ENCODE measurements at places on chromosomes 4 and X.

- no peak for DNase-seq
These were observed 105.7 kb downstream of the PSAPL1 start for GRCh38 chr4:7328913-7329638.

DNA sequence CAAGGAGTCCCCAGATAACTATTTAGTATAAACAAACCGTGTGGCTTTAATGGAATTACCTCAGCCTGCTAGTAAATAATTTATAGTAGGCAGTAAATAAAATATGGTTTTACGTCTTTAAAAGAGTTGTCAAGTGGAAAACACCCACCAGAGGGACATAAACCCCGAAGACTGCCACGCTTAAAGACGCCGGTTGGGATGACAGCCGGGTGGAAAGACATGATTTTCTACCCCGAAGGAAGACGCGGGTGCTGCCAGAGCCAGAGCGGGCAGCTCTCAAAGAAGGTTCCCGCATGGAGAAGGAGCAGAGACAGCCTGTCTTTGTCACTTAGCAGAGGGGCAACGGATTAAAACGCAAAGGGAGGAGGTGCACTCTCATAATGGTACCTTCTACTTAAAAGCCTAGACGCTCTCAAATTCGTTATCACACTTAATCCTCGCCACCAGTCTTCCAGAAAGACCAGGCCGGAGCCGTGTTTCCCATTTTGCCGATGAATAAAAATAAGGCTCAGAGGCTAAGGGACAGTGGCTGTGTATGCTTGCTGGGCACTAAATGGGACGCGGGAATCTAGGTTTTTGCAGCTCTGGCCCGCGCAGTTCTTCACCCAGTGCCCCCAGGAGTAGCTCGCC lies 140.5 kb upstream of the ZIC3 start:
- no peak for DNase-seq

DNA sequence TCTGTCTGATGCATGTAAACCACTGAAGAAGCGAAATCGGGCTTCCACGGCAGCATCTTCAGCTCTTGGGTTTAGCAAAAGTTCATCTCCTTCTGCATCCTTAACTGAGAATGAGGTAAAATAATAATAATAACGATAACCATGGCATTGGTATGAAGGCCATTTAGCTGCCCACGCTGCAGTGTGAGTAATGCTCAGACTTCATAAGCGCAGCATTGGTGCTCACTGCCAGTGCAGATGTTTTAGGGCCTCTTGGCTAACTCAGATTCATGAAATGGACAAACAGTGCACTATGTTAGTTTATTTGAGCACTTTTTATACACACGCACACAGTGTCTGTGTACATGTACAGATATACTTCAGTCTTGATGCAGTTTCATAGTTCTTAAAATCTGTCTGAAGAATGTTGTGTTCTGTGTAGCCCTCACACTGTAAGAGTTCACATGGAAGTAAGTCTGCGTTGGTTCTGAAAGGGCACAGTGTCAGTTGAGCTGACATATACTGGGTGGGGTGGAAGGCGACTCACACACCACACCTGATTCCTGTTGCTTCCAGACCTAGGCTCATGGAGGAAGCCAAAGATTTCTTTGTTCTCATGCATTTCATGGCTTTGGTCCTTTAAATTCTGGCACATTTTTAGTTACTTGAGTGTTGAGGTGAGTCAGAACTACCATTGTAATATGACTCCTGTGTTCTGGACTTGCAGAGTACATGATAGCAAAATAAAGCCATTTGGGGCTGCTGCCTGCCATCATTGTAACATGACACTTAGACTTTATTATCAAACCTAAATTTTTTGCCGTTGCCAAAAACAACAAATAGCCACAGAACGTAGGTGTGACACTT lies 68.7 kb downstream of the NSD2 start:
- no peak for DNase-seq

GRCh38 chr4:121307445-121308327 lies 73.1 kb downstream of the QRFPR start:
- peak; percentile 78 for DNase-seq

DNA sequence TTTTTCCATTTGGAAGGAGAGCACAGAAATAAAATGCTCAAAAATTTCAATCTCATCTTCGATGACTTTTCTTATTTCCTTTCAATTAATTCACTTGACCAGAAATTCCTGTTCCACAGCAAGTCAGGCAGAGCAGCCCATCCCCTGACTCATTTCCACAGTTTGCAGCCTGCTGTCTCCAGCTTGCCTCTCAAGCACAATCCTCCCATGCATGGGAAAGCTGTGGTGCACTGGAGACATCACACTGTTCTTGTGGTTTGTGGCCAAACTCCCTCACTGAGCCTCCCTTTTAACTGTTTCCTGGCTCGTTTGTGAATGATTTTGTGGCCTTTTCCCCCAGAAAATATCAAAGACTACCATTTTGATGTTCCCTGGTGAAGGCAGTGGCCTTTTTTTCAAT lies 114.0 kb upstream of the ENPEP start:
- no peak for DNase-seq

DNA sequence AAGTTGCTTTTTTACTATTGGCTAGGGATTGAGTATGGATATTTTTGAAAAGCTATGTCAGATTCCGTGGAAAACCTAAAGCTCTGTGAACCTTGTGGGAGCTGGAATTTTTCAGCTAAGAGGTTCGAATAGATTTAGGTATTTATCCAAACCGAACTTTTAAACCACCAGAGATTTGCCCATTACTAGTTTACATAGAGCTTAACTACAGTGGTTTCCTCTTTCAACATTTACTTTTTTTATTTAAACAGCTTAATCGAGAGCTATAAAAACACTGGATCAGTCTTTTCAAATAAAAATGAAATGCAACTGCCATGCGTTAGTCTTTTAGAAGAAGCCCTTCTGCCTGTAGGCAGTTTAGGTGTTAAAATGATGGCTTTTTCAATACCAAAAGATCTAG lies 377.0 kb downstream of the RPA4 start:
- no peak for DNase-seq

DNA sequence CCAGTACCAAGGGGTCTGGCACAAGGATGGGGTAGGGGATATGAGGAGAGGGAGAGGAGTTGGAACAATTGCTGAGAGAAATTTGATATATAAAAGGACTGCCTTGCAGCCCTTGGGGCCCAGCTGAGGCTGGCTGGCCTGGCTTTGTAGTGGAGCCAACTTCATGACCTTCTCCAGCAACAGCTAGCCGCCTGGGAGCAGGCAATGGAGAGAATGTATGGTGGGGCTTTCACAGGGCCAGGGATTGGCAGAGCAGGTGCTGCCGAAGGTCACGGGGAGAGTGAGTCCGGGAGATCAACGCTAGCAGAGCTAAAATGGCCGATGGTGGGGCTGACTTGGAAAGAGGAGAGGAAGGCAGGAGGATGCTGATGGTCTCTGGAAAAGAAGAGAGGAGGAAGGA lies 120.4 kb upstream of the SMIM10 start:
- no peak for DNase-seq

DNA sequence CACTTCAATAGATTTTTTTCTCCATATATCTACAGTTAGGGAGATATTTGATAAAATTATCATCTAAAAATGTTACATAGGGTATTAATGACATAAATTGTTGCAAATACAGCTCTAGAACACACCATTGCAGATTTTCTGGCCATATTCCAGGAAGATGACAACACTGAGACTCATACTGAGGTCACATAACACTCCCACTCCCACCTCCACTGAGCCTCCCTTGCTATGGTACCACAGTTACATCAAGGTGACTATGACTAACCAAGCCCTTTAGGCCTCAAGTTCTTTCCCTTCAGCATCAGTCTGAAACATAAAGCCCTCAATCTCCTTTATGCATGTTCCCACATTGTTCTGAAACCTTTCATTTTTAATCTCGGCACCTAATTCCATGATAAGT lies 932.0 kb upstream of the IGFBP7 start:
- no peak for DNase-seq

- no peak for DNase-seq
These were observed 157.5 kb upstream of the SMIM31 start for GRCh38 chr4:164596318-164596878.

- no peak for DNase-seq
These were observed 671.1 kb downstream of the FAT4 start for GRCh38 chr4:125985856-125986255.

DNA sequence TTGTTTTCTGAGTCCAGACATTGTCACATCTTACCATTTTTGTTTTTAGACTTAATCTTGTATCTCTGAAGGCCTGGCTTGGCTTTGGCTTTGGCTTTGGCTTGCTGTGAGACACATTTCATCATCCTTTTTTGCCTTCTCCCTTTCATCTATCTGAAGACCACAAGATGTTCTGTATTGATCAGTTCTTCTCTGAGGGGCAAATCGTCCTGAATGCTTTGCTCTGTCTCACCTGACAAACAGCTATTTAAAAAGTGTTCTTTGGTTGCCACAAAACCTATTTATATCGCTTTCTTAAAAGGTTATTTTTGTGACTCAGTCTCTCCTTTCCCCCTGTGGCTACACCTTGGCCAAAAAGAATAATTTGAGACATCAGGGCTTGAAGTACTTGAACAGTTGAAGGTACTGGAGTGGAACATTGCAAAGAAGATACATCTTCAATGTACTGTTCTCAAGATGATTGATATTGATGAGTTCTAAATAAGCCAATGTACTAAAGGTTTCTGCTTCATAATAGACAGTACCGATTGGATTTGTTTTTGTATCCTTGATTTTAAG lies 80.7 kb downstream of the ALG13 start:
- DNase-seq, result no peak

DNA sequence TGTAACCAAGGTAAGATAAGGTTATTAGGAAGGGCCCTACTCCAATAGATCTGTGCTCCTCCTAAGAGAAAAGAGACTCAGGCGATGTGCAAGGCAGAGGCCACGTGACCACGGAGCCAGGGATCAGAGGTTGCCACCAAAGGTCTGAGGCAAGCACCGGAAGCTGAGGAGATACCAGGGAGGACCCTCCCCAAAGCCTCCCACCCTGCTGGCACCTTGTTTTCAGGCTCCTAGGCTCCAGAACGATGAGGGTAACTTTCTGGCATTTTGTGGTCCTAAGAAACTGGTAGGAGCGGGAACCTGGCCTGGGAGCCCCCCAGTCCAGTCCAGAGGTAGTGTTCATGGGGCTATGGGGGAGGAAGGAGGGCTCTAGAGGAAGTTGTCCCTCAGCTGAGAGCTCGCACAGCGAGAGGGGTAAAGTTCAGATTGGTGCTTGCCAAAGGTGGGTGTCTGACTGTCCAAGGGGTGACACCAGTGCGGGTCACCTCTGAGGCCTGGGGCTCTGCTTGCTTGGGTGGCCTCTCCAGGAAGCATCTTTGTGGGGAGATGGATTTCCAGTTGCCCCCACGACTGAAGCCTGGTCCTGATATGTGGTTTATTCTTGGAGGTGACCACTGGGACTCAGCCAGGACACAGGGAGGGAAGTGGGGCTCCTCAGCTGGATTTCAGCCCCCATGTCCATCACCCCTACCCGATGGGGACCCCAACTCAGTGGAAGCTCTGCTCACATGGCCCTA lies 7.5 kb upstream of the LETM1 start:
- no peak for DNase-seq
